ENCODE measurements at places on chromosomes 16 and 17.

- no peak for DNase-seq
These were observed 28.8 kb downstream of the ATP2C2 start for GRCh38 chr16:84397090-84397489.

- DNase-seq, result no peak
These were observed 19.2 kb upstream of the ABAT start for GRCh38 chr16:8655184-8655717.

DNA sequence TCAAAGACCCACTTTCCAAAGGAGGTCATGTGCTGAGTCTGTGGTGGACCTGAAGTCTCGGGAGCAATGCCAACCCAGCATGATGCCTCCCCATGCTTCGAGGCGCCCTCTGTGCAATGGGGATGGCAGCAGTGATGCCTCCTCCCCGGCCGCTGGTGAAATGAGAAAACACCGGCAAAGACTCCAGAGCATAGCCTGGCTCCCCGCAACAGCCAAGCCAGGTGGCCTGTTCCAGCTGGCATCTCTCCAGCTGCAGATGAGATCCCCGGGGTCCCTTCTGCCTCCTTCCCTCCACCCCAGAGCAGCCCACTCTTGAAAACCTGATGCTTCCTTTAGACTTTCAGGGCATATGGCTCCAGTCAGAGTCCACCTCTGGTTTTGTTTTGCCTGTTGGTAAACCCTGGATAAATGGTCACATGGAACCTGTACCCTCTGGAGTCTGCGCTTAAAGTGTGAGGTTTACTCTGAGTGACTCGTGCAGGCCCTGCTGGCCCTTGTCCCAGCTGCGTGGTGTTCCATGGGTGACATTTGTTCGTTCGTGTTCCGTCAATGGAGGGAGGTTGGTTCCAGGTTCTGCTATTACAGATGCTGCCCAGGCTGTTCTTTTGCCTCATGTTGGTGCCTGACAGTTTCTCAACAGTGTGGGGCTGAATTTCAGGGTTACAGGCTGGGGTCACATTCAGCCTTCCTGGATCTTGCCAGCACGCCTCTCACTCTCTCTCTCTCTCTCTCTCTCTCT, 181.8 kb upstream of the CIBAR2 start:
- DNase-seq, result no peak

DNA sequence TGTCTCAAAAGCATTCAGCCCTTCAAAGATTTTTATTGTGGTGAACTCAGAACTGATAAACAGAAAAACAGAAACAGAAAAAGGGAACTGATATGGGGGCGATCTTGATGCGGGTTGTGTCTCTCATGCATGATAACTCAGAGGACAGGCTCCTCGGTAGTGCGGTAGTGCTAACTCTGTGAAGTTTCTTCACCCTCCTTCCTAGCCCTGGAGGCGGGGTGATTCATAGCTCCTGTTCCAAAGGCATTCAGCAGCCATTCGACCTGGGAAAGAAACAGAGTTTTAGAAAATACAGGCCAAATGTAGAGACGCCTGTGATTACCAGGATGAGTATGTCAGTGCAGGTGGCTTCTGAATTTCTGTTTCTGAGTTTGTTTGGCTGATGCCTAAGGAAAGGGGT, 5.5 kb upstream of the MAF start:
- no peak for DNase-seq

DNA sequence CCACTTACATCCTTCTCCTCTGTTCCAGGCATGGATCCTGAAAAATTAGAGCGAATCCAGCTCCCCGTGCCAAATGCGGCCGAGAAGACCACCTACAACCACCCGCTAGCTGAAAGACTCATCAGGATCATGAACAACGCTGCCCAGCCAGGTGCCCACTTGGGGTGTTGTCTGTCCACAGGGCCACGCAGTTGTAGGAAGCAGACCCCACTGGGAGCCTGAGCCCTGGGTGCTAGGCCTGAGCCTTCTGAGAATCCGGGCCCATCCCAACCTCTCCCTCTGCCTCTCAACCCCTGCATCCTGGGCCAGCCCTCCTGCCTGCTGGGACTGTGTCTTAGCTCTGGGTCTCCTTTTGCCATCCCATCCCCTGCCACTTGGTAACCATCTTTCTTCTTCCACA, 95.4 kb downstream of the CLEC16A start:
- no peak for DNase-seq

- DNase-seq, result no peak
These were observed 19.1 kb upstream of the PHKG2 start for GRCh38 chr16:30728899-30729672.
